ENCODE measurements at places on chromosomes 2 and 18. TPM values are rescaled to one million over a fixed set of nuclear protein-coding genes. Genes with fewer than 3 reads are reported as not detected.

Gene GMCL1
- 13.4 TPM for total RNA-seq

Gene FER1L5
- total RNA-seq: not detected

Gene TRIB2
- total RNA-seq: 0.37 TPM

Gene SIGLEC15
- 0.09 TPM for total RNA-seq

Gene RGPD3
- total RNA-seq: 0.20 TPM

Gene BZW1
- 333 TPM for total RNA-seq

Data from A549 treated with CORT108297 at 1 μM for 4 hours (cell line).